Muscle of back (tissue), 13 donors: ENCODE measurements at places on chromosomes 1 and 21.

DNA sequence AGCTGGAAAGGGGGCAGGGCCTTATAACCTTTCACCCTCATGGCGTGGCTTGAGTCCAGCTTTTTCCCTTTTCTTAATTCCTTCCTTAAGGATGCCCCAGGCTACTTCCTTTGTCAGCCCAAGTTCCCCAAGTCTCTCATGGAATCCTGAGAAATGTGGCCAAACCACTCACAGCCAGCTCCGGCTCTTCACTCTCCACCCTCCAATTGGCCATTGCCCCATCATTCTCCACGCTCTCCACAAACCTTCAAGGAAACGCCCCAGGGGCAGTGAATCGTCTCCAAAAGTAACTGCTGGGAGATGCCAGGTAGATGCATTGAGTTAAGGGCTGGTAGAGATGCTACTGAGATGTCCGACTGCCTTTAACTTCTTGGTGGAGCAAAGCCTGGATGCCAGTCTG, 113.5 kb upstream of the CD34 start:
- no peak for DNase-seq

DNA sequence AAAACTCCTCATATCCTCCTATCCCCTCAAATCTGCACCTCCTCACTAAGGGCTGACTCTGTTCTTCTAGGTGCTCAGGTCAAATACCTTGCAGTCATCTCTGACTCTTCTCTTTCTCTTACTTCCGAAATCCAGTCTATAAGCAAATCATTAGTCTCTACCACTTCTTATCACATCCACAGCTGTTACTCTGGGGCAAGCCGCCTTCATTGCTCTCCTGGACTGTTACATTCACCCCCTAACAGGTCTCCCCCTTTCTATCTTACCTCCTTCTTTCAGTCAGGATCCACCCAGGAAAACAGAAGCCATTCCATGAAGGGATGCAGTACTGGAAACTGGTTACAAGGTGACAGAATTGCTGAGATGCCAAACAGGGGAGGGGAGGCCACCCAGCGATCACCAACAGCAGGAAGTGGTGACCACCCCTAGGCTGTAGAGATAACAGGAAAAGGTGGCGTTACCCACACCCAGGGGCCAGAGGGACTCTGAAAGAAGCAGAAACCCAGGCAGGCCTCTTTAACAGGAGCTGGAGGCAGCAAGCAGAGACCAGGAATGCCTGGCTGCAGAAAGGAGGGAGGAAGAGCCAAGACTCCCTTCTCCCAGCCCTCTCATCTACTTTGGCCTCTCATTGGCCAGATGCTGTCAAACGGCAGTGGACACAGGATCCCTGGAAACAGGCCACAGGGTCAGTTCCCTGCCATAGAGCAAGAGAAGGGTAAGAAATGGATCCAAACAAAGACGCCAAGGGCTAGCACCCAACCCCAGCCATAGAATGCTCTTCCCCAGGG, 55.5 kb upstream of the FOXO6 start:
- no peak for DNase-seq

- no peak for DNase-seq
These were observed 35.3 kb downstream of the NIPAL3 start for GRCh38 chr1:24450857-24451397.

- DNase-seq = peak; percentile 49
These were observed 92.9 kb downstream of the PIGK start for GRCh38 chr1:77126307-77126706.

- DNase-seq = no peak
These were observed 61.9 kb downstream of the GPATCH2 start for GRCh38 chr1:217569021-217569420.

GRCh38 chr1:102821707-102822106, 286.6 kb downstream of the COL11A1 start:
- no peak for DNase-seq
